ENCODE measurements at places on chromosomes 4 and X. TPM values are rescaled to one million over a fixed set of nuclear protein-coding genes. Genes with fewer than 3 reads are reported as not detected.
A peak's percentile ranks its signal among the peaks of the same experiment; 100 is the strongest.

GRCh38 chrX:65781845-65782244, 114.4 kb downstream of the MSN start:
- DNase-seq, result no peak

Gene HSPA4L
- total RNA-seq, result 4.2 TPM

GRCh38 chrX:120512627-120513026, 43.5 kb upstream of the LAMP2 start:
- DNase-seq, result no peak

Gene GAGE12F
- total RNA-seq, result not detected

- DNase-seq, result no peak
Measured at GRCh38 chr4:189098932-189099696, 841.6 kb upstream of the FRG1 start.

GRCh38 chr4:170122252-170122651, 32.5 kb upstream of the AADAT start:
- no peak for DNase-seq

- DNase-seq, result no peak
Measured at GRCh38 chr4:79164907-79165610, 160.8 kb downstream of the NAA11 start.

Gene EFHC2
- 0.80 TPM for total RNA-seq

DNA sequence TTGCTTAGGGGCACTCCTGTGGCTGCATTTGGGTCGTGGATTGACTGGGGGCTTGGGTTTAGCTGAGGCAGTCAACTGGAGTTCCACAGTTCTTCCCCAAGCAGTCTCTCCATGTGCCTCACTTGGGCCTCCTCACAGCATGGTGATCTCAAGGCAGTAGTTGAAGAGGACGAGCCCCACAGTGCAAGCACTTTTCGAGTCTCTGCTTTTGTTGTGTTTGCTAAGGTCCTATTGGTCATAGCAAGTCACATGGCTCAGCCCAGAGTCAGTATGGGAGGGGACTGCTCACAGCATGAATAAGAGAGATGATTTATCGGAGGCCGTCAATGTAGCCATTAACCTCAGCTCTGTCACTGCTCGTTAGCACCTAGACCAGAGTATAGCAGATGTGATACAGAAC, 29.7 kb downstream of the BMX start:
- no peak for DNase-seq

Gene RTL5
- 0.38 TPM for total RNA-seq

Gene CT55
- not detected for total RNA-seq

DNA sequence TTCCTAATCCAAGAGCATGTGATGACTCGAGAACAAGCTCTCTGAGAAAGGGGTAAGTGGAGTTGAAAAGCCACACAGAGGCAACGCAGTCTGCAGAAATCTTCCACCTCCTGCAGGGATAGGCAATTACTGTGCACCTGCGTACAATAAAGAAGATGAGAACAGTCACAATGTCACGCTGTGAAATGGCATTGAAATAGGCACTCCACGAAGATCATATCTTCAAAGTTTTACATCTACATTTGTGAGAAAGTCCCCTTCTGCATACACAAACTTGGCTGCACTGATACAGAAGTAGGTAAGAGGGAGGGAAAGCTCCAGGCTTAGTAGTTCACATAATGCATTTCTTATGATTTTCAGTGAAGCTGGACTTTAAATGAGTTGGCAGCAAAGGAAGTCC, 27.1 kb downstream of the DDX60L start:
- peak; percentile 50 for DNase-seq

DNA sequence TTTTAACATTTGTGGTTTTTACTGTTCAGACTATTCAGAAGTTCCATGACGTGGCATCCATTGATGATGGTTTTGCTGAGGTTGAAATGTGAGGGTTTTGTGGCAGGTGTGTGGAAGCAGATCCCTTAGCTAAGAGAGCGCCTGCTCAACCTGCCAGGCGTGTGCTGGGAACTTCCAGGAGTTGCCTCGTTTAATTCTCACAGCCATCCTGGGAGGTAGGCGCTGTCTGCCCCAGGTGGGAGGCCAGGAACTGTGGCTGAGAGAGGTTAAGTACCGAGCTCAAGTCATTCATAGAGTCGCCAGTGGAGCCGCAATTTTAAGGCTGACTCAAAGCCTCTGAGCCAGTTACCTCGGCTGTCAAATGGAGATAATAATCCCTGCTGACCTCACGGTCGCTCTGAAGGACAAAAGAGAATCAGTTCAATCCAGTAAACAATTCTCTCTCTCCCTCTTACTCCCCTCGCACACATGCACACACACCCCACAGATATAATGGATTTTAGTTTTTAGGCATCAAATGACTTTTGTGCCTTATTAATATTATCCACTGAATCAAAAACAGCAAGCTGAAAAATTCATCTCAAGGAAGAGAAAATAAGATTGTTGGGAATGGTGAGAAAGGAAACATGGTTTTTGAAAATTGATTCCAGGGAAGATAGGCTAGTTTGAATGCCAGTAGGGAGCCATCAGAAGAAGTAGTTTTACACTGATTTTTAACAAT, 171.3 kb downstream of the PTTG2 start:
- DNase-seq, result peak; percentile 30

Gene RHOXF2
- total RNA-seq, result not detected

Gene GPC4
- 2.6 TPM for total RNA-seq

Gene BEND2
- not detected for total RNA-seq

Gene MTMR8
- total RNA-seq, result 2.1 TPM

- no peak for DNase-seq
Measured at GRCh38 chr4:41204400-41204978, 9.9 kb downstream of the APBB2 start.

DNA sequence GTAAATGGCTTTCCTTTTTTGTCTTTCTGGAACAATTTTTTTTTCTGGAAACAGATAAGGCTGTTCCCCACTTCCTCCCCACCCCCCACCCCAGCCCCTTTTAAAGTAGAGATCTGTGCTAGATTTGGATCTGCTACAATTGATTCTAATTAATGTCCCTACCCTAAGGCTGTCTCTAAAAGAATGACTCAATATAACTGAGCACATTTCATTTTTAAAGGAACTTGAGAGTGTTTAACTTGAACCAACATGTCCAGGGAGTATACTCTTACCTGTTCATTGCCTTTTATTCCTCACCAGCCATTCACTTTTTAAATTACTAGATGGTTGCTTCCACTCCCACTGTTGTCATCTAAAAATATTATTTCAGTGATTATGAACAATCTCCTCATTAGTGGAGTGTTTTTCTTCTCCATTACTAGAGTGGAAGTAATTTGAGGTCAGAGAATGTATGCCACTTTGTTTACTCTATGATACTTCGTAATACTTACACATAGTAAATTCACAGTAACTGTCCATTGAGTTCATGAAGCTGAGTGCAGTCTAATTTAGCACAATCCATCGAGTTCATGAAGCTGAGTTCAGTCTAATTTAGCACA, 14.1 kb upstream of the CNOT6L start:
- DNase-seq, result no peak

DNA sequence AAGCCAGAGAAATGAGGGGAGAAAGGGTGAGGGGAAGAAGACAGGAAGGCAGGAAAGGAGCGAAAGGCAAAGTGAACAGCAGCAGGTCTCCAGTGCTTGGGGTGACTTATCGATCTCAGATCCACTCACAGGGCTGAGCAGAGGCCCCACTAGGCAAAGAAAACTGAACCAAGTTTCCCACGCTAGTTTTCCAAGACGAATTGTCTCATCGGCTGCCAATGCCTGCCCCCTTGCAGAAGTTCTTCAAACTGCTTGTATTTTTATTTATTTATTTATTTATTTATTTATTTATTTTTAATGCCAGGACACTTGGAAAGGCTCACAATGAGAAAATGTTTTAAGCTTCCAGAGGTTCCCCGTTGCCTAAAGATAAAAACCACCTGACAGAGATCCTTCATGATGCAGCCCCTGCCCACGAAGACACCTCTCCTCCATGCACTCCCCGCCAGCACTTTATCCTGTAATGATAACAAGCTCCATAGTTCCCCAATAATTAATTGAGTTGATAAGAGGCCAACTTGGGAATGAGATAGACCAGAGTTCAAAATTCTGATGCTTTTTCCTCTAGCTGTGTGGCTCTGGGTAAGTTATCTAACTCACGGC, 43.2 kb downstream of the QDPR start:
- DNase-seq, result no peak

DNA sequence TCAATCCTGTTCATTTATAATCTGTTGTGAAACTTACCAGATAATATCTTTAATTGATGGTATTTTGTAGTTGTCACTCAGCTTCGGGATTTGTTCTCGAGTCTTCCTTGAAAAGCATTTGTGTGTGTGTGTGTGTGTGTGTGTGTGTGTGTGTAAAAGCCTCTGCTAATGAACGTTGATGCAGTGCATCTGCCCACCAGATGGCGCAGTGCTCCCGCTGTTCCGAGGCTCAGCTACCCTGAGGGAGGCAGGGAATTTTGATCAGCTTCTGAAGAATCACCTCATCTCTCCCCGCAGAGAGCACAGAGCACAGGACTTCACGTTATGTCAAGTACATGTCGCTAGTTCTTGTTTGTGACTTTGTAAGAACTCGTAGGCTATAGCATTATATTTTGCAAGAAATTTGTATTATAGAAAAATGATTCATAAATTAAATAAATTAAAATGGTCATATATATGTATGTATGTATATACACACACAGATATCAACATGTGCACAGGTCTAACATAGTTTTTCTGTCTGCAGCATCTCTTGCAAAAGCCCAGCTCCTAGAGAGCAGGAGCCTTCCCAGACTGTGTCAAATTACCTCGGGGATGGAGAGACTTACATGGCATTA, 316.7 kb upstream of the IGFBP7 start:
- DNase-seq, result peak; percentile 39

Gene CCDC160
- 0.09 TPM for total RNA-seq

Gene PNCK
- total RNA-seq, result 8.2 TPM

DNA sequence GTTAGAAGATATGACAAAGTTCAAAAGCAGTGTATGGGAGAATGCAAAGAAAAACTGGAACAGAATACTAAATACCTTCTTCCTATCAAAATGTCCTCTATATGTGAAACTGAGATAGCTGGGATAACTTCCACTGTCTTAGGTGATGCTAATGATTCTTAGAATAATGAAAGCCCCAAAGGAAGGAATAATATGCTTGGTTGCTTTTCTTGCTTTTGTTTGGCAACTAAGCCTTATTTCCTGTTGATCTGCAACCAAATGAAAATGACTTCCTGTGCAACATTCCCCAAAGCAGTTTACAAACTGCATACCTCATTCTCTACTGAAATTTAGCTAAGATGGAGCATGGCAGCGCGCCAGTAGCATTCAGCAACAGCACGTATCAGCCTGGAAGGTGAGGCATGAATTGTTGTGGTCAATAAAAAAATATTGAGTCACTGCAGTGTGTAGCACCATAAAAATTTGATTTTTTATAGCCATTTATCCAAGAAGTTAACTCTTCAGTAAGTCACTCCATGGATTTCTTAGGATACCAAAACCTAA, 18.7 kb downstream of the NDNF start:
- no peak for DNase-seq

DNA sequence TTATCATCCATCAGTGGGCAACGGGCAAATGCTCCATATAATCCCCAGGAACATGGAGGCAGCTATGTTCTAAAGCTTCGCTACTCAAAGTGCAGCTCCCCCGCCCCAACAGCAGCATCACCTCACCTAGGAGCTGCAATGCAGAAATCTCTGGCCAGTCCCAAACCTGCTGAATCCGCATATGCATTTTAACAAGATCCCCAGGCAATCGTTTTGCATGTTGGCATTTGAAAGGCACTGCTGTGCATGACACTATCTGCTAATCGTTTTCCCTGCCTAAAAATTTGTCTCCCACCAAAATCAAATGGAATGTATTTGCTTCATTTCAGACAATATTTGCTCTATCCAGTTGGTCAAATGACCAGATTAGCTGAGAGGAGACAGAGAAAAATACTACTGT, 15.2 kb downstream of the ADGRG2 start:
- DNase-seq, result no peak

GRCh38 chr4:74805601-74806000, 11.3 kb upstream of the BTC start:
- no peak for DNase-seq

DNA sequence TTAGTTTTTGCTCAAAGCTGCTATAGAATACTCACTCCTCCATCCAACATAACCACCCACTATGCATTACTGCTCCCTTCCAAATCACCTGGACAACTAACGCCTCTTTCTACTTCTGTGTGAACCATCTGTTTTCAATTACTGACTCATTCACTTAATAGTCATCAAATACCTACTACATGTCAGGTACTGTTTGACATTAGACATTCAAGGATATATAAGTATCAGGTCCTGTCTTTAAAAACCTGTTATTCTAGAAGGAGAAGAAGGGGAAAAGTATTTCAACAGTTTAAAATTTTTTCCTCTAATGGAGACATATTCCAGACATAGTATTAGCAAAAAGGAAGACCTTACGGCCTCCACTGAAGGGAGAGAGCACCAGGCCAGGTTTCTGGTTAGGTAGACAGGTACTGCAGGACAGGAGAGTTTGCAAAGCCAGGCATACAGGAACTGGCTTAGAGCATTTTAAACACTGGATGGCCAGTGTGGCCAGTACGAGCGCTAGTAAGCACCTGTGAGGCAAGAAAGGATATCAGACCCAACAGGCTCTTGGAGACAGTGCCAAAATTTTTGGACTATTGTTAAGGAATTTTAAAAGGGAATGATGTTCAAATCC, 39.0 kb downstream of the SH3RF1 start:
- no peak for DNase-seq

Gene MAGEA1
- total RNA-seq, result not detected

GRCh38 chr4:121696170-121696580, 605 bp downstream of the ANXA5 start:
- DNase-seq, result peak; percentile 26

GRCh38 chr4:78227411-78228057, 170.4 kb downstream of the FRAS1 start:
- no peak for DNase-seq

DNA sequence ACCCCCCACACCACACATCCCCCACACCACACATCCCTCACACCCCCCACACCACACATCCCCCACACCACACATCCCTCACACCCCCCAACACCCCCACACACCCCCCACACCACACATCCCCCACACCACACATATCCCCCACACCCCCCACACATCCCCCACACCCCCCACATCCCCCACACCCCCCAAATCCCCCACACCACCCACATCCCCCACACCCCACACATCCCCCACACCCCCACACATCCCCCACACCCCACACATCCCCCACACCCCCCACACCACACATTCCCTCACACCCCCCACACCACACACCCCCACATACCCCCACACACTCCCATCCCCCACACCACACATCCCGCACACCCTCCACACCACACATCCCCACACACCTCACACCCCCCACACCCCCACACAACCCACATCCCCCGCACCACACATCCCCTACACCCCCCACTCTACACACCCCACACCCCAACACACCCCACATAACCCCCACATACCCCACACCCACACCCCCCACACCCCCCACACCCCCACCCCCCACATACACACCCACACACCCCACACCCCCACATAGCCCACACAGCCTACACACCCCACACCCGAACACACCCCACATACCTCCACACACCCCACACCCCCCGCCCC, 172.9 kb downstream of the DCLK2 start:
- no peak for DNase-seq

Data from thymus (tissue), 14 donors.